ENCODE measurements at places on chromosomes 12 and 14. TPM values are rescaled to one million over a fixed set of nuclear protein-coding genes. Genes with fewer than 3 reads are reported as not detected.

AMDHD1 gene
- polyA plus RNA-seq = 0.04 TPM

GZMB gene
- polyA plus RNA-seq = not detected

TMEM132C gene
- polyA plus RNA-seq = not detected

SLC8B1 gene
- 17.2 TPM for polyA plus RNA-seq

ACOT4 gene
- polyA plus RNA-seq = 0.45 TPM

TRHDE gene
- polyA plus RNA-seq = 90.7 TPM

GARIN6 gene
- not detected for polyA plus RNA-seq

DNA sequence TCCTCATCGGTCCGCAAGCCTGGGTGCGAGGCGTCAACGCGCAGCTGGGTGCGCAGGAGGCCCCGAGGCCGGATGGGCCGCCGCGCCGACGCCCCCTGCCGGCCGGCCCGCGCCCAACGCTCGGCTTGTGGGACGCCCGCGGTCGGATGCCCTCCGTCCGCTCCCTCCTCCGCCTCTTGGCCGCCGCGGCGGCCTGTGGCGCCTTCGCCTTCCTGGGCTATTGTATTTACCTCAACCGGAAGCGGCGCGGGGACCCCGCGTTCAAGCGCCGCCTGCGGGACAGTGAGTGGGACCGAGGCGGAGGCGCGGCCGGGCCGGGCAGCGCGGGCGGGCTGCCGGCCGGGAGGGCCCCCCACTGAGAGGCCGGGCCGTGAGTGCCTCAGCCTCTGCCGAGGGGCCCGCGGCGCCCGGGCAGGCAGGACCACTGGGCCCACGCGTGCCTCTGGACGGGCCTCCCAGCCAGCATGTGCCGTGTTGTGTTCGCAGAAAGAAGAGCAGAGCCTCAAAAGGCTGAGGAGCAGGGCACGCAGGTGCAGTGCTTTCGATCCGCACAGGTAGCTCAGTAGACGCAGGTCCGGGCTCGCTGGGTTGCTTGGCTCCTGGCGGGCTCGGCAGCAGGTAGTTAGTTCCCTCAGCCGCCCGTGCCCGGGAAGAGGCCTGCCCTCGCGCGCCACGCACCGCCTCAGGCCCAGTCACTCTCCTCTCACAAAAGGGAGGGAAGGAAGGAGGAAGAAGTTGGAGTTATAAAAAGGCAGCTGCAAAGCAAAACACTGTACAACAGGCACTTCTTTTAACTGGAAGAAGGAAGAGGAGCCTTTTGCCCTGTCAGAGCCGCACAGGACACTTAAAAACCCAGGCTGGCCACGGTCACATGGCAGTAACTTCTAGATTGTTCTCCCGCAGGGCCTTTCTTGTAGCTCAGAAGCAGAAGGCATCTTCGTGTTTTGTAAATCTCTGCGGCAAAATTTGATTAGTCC lies at the start of gene TOMM20L:
TOMM20L (plus strand) TSS at position 119 of the 977 bp plus-strand sequence; CDS start at position 147, 28 bp downstream.
- peak; percentile 4 for DNase-seq

DNA sequence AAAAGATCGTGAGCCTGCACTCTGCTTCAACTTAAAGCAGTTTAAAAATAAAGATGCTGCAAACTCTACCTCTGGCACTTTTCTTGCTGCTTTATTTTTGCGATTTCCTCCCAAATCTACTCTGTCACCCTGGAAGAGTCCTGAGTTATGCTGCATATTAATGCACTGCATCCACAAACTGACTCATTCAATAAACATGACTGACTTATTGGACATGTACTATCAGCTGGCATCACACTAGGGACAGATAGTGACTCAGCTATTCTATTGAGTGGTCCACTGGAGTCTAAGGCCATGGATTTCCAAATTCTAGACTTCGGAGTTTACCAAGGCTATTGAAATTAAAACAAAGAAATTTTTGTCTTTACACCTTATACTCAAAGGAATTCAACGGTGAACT lies 90.7 kb upstream of the PTPRR start:
- DNase-seq = no peak

DNA sequence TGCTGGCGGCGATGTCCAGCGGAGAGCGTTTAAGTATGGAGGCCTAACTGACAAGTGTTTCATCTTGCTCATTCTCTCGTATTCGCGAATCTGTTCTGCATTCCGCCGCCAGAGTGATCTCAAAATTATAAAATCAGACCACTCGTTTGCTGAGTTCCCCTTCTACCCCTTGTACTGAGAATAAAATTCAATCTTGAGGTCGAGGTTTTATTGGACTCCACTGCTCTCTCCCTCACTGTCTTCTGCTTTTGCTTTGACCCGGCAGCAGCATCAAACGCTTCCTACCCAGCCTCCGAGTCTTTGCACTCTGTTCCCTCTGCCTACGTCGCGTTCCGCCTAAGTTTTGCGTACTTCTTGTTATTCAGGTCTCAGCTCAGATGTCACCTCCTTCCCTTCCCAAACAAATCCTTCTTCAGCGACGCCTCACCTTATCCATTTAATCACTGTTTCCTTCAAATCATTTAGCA lies 462 bp downstream of the KNTC1 start:
- no peak for DNase-seq

GRCh38 chr14:44529026-44529425 lies 21.9 kb upstream of the FSCB start:
- no peak for DNase-seq

DNA sequence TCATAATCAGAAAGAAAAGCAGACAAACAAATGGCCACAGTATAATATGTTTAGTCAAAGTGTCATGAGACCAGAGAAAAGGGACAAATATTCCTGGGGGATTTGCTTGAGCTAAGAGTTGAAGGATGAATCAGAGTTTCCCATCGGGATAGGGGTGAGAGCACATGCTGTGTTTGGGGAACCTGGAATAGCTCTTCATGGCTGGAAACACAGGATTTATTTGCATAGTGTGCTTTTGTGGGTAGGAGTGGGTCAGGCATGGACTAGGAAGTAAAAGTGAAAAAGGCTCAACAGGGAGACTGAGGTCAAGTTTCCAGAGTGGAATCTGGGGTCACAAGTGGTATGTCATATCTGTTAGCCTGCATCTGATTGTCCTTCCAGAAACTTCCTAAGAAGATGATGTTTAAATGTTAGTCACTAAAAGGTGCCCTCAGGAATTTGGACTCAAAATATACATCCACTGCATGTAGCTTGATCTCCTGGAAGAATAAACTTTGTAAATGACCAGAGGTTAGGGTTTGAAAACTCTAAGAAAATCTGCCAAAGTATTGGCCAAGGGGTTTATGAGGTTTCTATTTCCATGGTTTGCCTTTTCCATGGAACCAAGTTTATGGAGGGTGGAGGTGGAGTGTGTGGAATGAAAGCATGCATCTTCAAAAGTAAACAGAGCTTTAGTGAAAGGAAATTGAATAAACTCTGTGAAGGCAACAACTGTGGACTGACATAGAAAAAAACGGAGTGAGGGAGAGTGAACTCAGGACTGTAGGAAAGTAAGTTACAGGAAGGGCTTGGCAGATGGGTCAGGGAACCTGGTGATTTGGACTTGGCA lies 344.6 kb downstream of the C12orf75 start:
- DNase-seq = no peak

DNA sequence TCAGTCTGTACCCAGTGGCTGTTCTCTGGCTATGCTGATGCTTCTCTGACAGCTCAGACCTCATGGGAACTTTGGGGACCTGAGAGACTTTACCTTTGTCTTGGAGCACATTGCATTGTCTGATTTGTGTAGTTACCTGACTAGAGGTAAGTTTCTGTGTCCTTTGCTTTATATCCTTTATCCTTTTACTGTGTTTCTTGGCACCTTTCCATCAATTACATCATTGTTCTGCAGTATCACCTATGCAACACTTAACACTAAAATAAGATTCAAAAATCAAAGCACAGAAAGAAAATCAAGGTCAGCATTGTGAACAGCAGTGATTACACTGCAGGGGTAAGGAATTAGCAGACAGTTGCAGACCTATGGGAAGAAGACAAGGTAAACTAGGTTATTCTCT lies 43.8 kb downstream of the SLC35F4 start:
- DNase-seq = no peak

DNA sequence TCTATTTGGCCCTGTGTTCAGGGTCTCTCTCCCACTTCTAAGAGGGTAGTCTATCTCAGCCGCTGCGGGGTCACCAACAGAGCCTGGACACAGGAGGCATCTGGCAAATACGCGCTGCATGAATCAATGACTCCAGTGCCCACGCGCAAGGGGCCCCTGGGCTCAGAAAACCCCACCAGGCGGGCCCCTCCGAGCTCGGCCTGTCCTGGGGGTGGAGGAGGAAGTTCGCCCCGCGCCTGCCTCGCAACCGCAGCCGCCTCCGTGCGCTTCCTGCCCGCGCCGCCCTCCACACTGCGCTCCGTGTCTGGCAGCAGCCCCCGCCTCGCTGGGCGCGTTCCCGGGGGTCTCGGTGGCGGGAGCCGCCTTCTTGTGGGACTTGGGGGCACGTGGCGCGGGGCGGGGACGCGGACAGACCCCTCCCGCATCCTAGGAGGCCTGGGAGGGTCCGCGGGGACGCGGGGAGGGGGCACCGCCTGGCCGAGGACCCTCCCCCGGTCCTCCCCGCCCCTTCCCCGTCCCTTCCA lies 811 bp upstream of the FBRSL1 start:
- DNase-seq = no peak

DNA sequence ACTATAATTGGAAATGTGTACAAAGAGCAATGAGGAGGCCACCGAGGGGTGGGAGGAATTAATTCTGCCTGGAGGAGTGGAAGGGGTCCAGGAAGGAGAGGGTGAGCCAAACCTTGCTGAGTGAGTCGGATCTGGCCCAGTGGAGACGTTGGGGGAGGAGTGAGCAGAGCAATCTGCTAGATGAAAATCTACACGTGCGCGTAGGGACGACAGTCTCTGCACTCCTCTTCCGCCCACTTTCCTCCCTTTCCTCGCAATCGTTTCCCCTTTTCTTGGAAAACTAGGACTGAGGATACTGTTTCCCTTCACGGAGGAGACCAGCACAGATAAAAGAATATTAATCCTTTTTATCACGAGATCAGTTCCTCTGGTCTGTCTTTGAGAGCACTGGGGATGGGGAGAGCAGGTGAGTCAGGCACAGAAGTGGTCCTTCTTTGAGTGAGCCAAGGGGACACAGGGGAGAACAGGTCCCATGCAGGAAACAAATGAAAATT lies 2.9 kb upstream of the NAB2 start:
- DNase-seq = no peak

DNA sequence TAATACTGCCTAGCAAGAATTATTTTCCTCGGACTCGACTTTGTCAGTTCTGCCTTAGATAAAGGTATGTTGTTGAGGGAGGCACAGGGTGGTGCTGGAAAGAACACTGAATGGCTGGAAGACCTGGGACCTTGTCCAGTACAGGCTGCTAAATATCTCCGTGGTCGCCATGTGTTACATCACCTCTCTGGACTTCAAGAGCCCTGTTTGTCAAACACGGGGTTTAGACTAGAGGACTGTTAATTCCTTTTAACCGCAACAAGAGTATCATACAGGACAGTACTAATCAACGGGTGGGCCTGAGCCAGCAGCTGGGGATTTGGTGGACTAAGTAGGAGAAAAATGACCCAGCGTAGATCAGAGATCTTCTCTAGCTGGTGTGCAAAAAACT lies 476.3 kb downstream of the LRIG3 start:
- no peak for DNase-seq

DNA sequence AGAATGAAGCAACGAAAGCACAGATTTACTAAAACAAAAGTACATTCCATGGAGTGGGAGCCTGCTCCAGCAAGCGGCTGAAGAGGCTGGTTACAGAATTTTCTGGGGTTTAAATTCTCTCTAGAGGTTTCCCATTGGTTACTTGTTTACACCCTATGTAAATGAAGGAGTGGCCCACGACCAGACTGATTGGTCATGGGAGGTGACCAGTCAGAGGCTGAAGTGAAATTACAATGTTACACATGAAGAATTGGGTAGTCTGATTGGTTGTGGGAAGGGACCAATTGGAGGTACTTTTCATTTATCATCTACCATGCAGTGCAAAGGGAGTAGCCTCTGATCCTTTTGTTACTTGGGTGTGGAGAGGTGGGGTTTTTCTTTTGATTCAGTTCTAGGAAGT lies 36.2 kb upstream of the APPL2 start:
- DNase-seq = no peak

- DNase-seq = peak; percentile 36
These were observed 90.2 kb downstream of the FUT8 start for GRCh38 chr14:65502676-65503124.

- DNase-seq = no peak
These were observed 10.0 kb downstream of the LRCOL1 start for GRCh38 chr12:132600048-132601032.

DNA sequence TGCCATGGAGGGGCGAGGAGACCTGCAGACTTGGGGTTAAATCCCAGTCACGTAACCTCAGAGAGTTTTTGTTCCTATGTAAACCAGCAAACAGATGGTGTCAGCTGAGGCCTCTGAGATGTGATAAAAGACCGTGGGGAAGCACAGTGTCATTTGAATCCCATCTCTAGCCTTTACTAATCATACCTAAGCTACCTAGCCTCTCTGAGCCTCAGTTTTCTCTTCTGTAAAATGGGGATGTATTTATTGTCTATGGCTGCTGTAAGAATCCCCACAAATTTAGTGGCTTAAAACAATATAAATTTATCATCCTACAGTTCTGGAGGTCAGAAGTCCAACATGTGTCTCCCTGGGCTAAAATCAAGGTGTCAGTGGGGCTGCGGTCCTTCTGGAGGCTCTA lies 33.9 kb downstream of the FOXN4 start:
- no peak for DNase-seq

GRCh38 chr12:64407342-64408223 lies 3.4 kb downstream of the XPOT start:
- DNase-seq = no peak

- no peak for DNase-seq
These were observed 17.7 kb downstream of the ABCB9 start for GRCh38 chr12:122948605-122949004.

GRCh38 chr12:4302881-4303280 lies 18.1 kb upstream of the TIGAR start:
- DNase-seq = no peak

DNA sequence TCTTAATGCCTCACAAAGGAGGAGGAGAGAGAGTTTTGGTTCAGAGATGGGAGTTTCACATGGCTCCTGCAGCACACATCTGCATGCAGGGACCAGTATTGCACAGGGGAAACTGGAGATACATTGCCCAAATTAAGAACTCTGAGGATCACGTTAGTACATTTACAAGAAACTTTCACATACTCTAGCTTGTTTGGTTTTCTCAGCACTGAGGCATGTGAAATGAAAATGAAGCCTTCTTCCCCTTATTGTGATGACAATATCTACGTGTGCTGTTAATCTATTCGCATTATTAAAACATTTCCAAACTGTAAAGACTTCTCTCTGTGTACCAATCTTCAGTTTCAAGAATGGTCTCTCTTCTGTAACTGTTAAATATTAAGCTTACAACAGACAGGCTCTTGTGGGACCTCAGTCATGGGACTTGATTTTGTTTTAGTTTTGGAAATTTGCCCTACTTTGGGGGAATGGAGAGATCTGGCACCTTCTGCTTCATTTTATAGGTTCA lies 124.7 kb downstream of the DAAM1 start:
- DNase-seq = no peak
